ENCODE measurements at places on chromosomes 6 and 20.

- no peak for DNase-seq
Observed at GRCh38 chr20:20010639-20011500, 6.3 kb upstream of the NAA20 start.

- DNase-seq = no peak
Observed at GRCh38 chr6:85078058-85078457, 313.7 kb upstream of the TBX18 start.

DNA sequence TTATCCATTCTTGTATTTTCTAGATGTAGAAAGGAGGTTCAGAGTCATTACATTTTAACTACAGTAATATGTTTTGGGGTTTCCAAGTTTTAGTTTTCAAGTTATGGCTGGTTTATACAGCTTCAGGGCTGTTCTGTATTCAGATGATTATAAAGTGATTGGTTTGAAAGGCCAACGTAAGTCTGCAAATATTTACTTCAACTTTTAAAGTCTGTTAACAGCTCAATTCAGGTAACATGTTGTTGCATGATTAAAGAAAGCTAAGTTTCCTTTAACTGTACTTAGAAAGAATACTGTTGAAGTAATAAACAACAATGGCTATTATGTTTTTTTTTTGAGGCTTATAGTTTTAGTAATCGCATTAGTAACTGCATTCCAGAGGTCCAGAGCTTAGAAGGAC is 22.8 kb upstream of the GCLC start:
- DNase-seq = no peak

DNA sequence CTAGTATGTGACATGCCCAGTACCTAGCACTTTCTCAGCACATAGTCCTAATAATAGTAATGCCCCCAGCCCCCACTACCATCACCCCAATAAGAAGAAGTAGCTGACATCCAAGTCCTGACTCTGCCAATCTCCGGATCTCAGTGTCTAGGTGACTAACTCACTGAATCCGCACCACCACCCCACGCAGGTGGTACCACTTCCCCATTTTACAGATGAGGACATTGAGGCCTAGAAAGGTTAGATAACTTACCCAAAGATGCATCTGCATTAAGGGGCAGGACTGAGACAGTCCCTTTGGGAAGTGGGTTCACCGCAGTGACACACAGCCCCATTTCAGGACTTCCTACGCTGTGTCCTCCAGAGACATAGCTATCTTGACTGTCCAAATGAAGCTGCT is 241.2 kb downstream of the TFAP2C start:
- no peak for DNase-seq

Measured in GM12864 (cell line).